Activated T-cell treated with anti-CD3 and anti-CD28 coated beads, Interleukin-2, amount 50 U/mL, for 48 hours (primary cell): ENCODE measurements at places on chromosomes 1 and 21.

DNA sequence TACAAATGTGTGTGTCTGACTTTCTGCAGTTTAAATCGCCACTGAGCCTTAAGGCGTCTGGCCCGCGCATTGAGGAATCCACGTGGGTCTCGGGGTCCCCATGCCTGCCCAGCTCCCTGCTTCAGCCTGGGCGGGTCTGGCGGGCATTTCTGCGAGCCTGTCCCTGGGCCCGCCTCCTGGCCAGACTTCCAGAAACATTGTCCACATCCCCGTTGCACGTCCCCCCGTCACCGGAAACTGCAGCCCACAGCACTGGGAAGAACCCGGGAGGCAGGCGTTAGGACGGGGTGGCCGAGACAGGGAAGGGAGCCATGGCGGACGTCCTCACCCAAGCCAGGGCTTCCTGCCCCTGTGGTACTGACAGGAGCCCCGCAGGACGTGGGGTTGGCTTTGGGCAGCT lies 113.1 kb upstream of the COL6A1 start:
- DNase-seq = no peak

GRCh38 chr1:214934045-214934444 lies 148.5 kb upstream of the KCNK2 start:
- no peak for DNase-seq

DNA sequence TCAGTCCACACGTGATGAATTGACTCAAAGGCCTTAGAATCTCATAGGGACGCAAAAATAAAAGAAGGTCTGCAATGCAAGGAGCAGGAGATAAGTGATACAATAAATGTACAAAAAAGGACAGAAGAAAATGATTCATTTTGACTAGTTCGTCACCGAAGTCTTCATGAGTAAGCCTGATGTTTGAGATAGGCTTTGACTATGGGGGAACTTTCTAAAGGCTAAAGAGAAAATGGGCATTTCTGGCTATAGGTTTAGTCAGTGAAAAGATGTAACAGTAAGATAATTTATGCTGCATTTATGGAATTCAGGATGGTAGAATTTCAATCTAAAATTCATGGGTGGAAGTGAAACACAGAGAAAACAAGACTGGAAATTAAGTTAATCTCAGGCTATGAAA lies 163.0 kb downstream of the ADGRL4 start:
- DNase-seq = no peak

GRCh38 chr1:198726455-198726854 lies 87.6 kb downstream of the PTPRC start:
- no peak for DNase-seq

DNA sequence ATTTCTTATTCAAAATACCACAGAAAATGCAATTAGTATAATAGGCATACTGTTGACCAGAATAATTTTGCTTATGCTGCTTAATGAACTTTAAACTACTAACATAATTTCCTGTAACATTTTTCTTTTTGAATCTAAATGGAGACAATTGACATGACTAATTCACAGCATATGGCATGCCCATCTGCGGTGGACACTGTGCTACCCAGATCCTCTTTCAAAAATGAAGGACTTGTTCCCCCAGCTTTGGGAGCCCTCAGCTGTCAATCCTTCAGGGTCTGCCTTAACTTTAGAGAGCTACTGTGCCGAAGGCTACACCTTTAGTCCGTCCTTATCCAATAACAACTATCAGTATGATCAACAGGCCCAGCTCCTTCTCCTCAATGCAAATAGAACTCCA lies 789.0 kb downstream of the PLA2G4A start:
- DNase-seq = no peak

GRCh38 chr1:116820369-116820768 lies 66.1 kb downstream of the CD2 start:
- DNase-seq = peak; percentile 15

DNA sequence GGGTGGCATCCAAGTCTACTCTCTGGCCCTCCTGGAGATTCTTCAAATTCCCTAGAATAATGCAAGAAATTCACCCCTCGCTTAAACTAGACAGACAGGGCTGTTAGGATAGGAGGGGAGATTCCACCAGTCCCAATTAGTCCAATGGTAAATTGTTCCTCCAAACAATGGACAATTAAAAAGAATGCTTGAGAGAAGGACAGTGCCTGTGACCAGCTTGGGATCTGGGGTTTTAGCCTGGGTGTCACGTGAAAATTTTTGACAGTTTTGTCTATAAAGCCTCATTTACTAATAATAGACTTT lies 177.7 kb upstream of the RAB4A start:
- no peak for DNase-seq

DNA sequence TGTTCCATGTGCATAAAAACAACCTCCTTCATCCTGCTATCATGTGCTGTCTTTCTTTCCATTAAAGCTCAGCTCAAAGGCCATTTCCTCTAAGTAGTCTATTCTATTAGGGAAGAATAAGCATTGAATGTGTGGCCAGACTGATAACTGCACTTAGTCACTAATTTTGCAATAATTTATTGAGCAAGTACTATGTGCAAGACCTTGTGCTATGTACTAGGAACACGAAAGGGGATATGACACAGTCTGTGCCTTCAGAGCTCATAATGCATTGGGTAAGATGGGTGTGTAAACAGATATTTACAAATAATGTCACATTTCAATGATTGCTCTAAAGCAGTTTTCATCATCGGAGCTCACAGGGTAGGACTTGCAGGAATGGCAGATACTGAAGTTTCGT lies 54.2 kb downstream of the NMNAT2 start:
- no peak for DNase-seq

DNA sequence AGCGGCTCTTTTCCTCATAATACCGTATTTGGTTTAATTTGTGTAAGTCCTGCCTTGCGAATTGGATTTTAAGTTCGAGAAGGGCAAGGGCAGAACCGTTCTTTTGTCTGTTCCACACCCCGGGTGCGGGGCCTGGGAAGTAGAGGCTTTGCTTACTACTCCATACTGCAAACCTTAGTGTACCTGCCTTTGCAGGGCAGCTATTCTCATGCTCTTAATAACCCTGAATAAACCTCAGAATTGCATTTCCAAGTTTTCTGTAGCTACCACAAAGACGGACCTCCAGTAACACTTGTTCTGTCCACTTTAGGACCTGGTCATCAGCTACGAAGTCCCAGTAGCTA lies 657 bp upstream of the HNRNPU start:
- peak; percentile 58 for DNase-seq

DNA sequence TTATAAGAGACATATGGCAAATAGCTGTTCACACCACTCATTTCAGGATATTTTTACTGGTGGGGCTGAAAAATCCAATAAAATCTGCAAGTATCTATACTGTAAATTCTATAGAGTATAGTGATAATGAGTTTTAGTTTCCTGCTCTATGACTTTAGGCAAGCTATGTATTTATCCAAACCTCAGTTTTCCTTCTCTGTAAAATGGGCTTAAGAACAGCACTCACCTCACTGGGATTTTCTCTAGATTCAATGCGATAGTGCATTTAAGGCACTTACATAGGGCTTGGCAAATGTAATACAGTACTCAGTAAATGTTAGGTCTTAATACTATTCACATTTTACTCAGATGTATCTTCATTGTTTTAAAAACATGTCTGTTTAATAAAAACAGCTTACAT lies 168.7 kb downstream of the ATG4C start:
- no peak for DNase-seq

DNA sequence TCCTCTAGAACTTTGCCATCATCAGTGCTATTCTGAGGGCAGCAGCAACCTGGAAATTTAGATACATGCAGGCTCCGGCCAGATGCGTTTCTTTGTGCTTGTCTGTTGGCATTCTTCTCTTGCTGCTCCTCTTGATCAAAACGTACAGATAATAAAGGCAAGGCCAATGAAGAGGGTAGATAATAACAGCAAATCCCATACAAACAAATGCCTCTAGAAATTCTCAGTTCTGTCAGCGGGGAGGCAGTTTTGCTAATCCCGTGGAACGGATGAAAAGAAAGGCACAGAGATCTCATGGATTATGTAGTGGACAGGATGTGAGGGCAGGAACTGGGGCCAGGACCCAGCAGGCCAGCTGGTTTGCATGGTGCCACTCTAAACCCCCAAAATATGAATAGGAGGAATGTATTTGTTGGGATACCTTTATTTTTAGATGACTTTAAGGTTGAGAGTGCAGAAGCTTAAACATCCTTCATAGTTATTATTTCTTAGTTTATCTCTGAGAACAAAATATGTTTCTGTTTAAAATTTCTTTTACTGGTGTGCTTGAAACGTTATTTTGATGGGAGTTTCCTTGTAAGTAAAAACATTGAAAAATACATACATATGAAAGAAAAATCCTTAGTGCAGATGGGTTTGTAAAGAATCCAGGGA lies 1.5 kb downstream of the ITSN1 start:
- no peak for DNase-seq

GRCh38 chr1:107954126-107954525 lies 10.9 kb downstream of the VAV3 start:
- no peak for DNase-seq

DNA sequence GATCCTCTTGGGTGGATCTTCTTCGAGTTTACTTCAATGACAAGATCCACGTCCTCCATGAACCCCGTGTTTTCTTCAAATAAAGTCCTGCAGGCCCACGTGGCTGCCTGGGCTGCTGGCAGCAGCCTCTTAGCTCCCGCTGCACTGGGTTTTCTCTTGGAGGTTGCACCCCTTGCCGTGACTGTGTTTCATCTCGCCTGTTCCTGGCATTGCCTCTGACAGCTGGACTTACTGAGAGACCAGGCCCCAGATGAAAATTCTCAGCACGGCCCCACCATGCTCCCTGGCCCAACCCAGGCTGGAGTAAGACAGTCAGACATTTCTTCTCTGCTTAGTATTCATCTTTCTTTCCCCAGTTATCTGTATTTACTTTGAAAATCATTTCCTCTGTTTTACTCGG lies 274.8 kb upstream of the RUNX1 start:
- no peak for DNase-seq

DNA sequence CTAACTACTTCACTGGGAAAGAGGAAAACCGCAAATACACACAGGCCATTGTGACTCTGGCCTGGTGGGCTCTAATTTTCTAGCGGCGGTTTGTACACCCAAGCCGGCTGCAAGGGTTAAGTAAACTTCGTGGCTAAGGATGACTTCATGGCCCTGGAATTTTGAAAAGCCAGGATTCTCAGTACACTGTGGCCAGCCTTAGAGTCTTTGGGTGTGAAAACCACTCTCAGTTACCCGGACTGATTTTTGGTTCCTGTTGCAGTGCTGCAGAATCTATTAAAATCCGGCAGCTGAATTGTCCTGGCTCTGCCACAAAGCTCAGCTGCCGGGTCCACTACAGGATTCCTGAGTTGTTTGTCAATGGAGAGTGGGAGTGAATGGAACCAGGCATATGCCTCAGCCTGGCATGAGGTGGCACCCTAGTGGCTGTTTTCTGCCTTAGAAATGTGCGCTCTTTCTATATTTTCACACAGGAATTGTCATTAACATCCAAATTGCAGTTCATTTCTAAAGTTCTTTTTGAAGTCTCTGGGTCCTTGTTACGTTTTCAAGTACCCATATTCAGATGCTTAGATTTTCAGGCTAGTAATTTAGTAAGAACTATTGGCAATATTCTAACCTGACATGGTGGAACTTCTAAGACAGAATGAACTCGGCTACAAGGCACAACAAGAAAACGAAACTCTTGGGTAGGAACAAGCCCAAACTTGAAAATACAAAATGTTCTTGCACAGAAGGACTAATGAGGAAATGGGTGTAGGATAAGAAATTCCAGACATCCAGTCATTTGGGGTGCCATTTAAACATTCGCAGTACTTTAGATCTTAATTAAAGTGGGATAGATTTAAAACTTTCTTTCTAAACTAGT lies 255.9 kb downstream of the NFIA start:
- no peak for DNase-seq

DNA sequence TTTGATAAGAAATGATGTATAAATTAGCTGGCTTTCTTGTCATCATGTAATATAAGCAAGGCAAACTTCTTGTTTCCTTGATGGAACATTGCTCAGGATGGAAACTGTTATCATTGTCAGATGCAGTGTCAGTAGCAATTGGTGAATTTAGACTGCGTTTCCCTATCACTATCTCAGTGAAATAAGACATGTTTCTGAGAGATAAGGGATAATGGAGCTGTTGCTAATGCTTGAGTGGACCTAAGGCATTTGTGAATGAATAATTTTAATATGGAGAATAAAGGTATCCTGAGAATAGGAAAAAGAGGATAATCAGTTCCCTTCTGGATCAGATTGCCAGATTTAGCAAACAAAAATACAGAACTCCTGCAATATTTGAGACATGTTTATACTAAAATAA lies 160.9 kb downstream of the HLX start:
- no peak for DNase-seq

- no peak for DNase-seq
These were observed 117.8 kb downstream of the SETD4 start for GRCh38 chr21:35942211-35943144.

- no peak for DNase-seq
These were observed 133.2 kb upstream of the KCNJ15 start for GRCh38 chr21:38123626-38124025.
